ENCODE measurements at places on chromosomes 13 and 19. TPM values are rescaled to one million over a fixed set of nuclear protein-coding genes. Genes with fewer than 3 reads are reported as not detected.

- no peak for DNase-seq
Measured at GRCh38 chr13:95239283-95239682, 62.0 kb downstream of the ABCC4 start.

GRCh38 chr13:92560883-92561282, 665.7 kb upstream of the GPC6 start:
- DNase-seq: no peak

- no peak for DNase-seq
Measured at GRCh38 chr13:97896446-97896845, 57.0 kb upstream of the IPO5 start.

DNA sequence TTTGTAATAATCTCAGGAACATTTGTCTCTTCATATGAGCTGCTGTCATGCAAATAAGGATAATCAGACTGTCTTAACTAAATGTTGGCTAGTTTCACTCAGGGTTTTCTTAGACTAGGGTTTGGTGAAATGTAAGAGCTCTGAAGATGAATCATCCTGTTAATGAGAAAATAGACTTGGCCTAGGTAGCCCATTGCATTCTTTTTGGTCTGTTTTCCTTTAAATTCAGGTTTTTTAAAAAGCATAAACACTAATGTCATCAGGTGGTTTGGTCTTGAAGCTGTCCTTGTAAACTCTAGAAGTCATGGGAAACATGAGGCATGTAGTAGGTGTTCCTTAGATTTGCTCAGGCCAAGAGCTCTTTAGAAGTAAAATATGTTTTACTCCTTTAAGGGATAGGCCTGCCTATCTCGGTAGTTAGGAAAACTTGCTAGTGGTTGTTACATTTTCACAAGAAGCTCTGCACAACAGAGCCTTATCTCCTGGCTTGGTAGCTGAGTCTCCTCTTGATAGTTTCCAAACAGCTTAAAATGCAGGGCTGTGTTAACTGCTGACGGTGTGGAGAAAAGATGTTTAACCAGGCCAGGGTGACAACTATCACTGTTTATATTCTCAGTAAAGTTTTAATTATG, 62.0 kb upstream of the C1QTNF9B start:
- no peak for DNase-seq

DNA sequence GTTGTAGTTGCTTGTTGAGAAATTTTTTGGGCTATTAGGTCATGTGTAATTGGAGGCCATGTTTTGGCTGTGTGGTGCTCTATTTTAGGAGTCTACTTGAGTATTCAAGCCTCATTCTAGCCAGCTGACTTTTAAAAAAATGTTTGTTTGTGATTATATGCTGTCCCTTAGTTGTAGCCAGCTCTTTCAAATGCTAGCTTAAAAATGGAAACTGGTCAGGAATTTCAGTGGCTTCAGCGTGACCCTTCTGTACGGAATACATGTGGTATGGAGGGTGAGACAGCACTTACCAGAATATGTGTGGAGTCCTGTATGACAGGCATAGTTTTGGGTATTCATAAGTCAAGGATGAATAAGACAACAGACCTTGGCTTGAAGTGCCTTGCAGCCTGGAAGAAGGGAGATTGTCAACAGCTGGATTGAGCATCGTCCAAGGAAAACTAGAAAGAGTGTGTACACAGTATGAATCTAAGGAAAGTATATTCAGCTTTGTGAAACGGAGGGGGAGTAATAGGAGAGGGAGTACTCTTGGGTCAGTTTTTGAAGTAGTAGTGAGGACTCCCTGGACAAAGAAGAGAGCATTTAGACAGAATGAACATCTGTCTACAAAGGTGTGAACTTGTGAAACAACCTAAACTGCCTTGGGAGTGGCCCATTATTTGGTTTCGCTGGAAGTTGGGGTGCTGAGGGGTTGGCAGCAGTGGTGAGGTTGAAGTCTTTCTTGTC, 20.0 kb upstream of the WTIP start:
- no peak for DNase-seq

IL17D gene
- 10.0 TPM for polyA plus RNA-seq

ZNF554 gene
- 8.3 TPM for polyA plus RNA-seq

All from renal cortex interstitium (tissue), 15 donors.